ENCODE measurements at places on chromosomes 1 and 21.
A peak's percentile ranks its signal among the peaks of the same experiment; 100 is the strongest.

DNA sequence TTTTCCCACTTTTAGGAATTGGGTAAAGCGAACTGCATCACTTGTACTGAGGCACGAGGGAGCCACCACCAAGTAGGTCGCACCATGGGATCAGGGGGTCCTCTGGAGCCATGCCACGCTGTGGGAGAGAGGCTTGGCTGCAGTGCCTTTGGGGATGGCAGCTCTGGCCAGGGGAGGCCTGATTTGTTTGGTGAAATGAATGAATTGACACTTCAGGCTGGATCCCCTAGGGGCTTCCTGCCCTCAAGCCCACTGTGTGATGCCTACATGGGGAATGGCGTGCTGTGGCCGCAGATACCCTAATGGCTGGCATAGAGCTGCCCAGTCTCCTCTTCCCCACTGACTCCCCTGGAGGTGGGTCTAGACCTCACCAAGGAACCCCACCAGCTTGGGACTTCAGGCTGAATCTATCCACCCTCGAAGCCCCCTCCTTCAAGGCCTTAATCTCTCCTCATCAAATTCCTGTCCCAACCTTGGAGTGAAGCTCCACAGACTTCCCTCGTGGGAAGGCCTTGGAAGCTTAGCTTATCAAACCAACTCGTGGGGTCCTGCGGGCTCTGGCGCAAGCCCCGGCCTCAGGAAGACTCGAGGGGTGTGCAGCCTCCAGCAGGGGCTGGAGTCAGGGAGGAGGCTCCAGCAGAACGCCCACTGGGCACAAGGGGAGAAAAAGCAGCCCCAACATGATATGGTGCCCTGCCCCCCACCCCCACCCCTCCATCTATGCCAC is 64.6 kb downstream of the VWA5B1 start:
- DNase-seq: no peak

DNA sequence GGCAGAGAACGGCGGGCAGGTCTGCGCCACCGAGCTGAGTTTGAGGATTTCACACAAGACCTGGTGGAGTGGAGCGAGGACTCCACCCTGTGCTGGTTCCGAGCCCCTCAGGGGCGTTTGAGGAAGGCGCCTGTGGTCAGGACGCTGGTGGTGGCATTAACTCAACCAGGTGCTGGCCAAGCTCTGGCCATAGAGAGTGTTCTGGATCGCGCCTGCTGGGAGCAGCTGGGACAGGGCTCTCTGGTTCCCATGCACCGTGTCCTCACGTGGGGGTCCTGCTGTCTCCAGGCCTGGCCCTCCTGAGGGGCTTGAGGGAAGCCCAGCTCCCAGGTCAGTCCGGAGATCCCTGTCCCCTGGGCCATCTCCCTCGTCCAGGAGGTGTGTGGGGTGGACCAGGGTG is 24.8 kb upstream of the TTC34 start:
- no peak for DNase-seq

DNA sequence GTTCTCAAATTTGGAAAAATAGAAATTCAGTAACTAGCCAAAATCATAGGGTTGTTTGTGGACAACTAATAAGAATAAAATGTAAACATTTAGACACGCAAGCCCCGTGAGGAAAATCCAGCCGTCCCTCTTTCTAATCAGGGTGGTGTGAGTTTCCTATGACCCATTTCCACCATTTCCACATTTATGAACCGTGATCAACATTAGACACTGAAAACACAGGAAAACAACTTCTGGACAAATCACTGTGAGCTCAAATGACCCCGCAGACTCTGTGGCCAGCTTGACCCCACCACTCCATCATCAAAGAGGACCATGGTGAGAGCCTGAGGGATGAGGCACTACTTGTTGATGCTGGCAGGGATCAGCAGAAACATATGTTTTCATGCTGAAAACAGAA is 101.0 kb downstream of the SIM2 start:
- DNase-seq: no peak

DNA sequence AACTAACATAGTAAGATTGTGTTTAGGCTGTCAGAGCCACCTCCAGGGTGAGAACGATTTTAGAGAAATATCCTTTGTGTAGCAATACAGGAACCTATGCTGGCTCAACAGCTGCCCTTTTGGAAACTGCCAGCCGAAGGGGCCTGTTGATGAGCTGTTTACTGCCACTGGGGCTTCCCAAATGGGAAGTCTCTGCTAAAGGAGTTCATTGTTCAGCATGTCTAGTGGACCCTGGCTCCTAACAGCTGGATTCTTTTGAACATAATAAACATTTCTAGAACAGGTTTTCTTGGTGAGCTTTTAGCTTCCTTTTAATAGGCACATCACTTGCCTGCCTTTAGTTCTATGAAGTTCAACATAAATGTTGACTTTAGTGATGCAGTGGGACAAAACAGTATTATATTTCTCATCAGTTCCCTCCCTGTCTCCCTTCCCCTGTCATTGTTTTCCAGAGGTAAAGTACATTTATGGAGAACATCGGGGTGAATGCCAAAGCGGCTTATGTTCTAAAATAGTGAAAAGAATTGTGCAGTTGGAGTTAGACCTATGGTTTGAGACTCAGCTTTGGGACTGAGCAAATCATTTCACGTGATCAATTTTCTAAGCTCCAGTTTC is 57.4 kb downstream of the UCK2 start:
- DNase-seq: peak; percentile 40

DNA sequence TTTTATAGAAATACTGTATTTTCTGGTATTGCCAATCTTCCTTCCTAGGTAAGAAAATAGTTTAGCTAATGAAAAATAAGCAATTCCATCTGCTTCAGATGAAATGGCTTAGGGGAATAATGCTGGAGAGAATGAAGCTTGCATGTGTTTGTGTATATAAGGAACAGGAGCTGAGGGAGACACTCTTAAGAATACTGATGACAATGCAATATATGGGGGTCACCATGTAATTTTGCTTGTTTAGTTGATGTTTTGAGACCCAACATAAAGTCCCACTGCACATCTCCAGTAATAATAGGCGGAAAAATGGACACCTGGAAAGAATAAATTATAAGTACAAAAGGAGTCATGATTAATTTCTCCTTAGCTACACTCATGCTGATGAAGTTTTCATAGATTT is 110.8 kb upstream of the BRINP3 start:
- DNase-seq: no peak

DNA sequence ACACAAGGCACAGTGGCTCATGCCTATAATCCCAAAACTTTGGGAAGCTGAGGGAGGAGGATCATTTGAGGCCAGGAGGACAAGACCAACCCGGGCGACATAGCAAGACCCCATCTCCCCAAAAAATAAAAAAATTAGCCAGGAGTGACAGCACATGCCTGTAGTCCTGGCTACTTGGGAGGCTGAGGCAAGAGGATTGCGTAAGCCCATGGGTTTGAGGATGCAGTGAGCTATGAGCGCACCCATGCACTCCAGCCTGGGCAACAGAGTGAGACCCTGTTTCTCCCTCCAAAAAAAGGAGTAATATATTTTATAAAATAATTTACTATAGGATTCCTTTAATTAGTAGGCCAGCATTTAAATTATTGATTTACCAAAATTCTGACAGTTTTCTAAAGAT is 89.8 kb downstream of the ACBD6 start:
- no peak for DNase-seq

GRCh38 chr1:13487143-13487868 is 26.5 kb downstream of the LRRC38 start:
- peak; percentile 10 for DNase-seq

DNA sequence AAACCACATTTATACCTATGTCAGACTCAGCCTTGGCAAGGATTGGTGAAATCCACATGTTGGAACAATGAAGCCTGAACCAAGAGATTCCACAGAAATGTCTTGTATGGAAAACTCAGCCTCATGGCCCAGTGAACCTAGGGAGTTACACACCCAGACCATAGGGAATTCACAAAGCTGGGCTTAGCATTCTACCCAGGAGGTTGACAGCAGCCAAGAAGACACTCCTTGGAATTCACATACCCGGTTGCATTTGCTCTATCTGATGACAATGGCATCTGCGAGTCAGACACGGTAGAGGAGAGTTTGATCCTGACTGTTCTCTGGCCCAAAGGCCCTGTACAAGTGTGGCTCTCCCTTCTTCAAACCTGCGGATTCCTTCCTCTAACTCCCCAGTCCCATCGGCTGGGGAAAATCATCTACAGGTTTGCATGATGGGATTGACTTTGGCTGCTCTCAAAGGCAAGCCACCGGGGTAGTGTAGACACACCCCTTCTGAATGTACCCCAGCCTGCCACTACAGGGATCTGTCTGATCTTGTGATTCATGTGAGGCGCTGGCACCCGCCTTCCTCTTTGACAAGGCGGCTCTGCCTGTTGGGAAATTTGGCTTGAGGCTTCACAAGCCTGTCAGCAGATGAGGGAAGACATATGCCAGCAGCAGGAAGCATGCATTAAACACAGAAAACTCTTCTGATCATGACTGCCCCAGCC is 297.3 kb upstream of the KAZN start:
- DNase-seq: no peak

DNA sequence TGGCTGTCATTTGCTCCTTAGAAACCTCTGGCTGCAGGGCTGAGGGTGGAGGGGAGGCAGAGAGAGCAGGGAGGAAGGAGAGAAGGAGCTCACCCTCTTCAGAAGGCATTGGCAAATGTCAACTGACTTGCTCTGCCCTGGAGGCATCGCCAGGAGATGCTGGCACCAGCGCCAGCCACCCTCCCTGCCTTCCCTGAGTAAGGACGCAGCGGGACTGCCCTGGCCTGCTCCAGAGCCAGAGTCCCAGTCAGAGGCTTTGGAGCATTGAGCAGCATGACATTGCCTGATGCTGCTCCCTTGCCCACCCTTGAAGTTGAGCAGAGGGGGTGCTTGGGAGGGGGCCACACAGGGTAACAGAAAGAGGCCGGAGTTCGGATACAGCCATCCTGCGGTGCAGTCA is 62.3 kb downstream of the DISP3 start:
- no peak for DNase-seq

GRCh38 chr21:29017639-29018237 is 1.4 kb downstream of the RWDD2B start:
- peak; percentile 17 for DNase-seq

DNA sequence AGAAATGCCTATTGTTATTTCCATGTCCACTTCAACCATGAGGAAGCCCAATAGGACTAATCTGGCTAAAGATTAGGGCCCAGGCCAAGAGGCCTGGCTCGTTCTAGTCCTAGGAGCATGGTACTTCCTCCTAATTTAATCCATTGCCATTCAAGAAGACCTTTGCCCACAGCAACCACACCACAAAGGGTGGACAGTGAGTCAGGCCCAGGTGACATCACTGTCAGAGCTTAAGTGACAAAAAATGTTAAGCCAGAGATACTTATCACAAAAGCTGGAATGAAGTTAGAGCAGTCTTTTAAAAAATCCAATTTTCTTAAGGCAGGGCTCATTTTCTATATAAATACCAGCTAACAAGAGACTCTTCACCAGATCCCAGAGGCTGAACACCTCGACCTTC is at the start of gene SPRR3:
Gene SPRR3, plus strand, starts transcription at position 368 of the 400 bp plus-strand sequence. CDS start 1,272 bp downstream, outside the sequence.
- DNase-seq: no peak

DNA sequence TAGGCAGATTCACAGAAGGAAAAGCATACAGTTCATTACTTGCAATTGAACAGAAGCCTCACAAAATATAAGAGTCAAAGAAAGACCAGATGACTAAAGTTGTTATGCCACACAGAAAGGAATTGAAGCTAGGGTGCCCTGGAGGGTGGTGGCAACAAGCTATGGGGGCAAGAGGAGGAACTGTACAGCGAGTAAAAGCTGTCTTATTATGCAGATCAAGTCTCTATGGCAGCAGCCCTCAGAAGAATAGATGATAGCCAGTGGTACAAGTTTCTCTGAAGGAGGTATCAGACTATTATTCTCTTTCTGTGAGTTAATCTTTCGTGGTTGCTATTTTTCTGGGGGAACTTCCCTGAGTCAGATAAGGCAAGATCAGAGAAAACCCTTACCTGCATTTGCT is 72.2 kb downstream of the C21orf91 start:
- no peak for DNase-seq

- no peak for DNase-seq
Measured at GRCh38 chr1:154957091-154957657, 1.3 kb upstream of the PBXIP1 start.

DNA sequence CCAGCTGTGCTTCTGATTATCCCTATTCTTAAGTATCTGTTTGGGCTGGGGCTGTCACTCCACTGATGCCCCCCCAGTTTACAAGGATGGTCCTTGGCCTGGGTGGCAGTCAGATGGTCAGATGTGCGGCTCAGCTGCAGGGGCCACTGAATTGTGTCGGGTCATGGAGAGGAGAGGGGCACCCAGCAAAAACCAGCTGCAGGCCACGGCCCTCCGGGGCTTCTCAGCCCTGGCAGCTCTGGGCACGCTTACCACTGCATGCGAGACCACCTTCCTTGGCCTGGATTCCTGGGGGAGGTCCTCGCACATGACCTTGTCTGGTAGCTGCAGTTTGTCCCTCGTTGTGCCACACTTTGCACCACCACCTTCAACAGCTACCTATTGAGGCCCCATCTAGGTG is 164.9 kb upstream of the TMEM51 start:
- DNase-seq: no peak

- DNase-seq: peak; percentile 11
Measured at GRCh38 chr1:192969091-192969490, 90.1 kb downstream of the UCHL5 start.

DNA sequence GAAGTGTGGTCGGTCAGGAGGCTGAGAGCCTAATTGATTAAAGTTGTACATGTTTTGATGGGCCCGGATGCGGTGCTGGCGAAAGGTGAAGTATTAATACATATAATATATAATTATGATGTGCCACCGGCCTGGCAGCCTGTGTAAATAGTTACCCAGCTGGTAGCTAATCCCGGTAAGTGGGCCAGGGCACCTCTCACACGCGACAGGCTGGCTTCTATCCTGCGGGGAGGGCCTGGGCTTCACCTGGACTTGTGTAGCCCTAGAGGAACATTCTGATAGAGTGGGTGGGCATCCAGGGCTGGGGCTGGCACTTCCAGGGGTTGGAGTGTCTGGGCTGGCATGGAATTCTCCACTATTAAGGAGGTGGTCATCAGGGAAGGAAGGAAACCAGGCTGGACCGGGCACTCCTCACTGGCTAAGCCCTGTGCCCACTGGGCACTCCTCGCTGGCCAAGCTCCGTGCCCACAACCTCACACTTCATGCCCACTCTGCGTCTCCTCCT is 48.3 kb downstream of the IGSF21 start:
- no peak for DNase-seq

DNA sequence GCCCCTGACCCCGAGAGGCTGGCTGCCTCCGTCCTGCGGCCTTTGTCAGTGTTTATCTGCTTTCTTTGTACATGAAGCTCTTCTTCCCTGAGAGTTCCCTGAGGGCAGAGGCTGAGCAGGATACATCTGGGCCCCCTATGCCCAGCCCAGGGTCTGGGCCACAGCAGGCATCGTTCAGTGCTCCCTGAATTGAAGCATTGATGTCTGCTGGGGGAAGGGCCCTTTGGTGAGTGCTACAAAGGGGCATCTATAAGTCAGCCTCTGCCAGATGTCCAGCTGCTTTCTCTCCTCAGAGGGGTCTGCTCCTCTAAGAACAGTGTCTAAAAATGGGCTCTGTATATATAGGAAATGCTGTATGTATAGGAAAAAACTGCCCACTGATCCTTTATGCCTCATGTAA is 2.1 kb downstream of the HEYL start:
- no peak for DNase-seq
